NCI-H460 (cell line): ENCODE measurements at places on chromosomes 13 and 19. TPM values are rescaled to one million over a fixed set of nuclear protein-coding genes. Genes with fewer than 3 reads are reported as not detected.

The CASP14 gene
- not detected in 2 replicates for total RNA-seq

The PNMA8C gene
- not detected in 2 replicates for total RNA-seq

The GRK1 gene
- not detected in 2 replicates for total RNA-seq

The FLT1 gene
- not detected in 2 replicates for total RNA-seq

The MAB21L1 gene
- not detected in 2 replicates for total RNA-seq

The FUT2 gene
- total RNA-seq: not detected in 2 replicates

The FXYD1 gene
- total RNA-seq: not detected in 2 replicates

The KCNN4 gene
- total RNA-seq: 22.9 and 23.5 TPM in 2 replicates

The ZNF585A gene
- total RNA-seq: 28.3 and 29.5 TPM in 2 replicates

The ZNF71 gene
- total RNA-seq: 4.5 and 5.0 TPM in 2 replicates

The APC2 gene
- 0.02 TPM in 1 of 2 replicates, not detected in the other for total RNA-seq

The GIPC3 gene
- total RNA-seq: 0.25 and 0.29 TPM in 2 replicates

The SIGLEC6 gene
- not detected in 2 replicates for total RNA-seq

The C1QTNF9B gene
- not detected in 2 replicates for total RNA-seq

The ZNF221 gene
- 2.0 and 2.8 TPM in 2 replicates for total RNA-seq

The ZNF470 gene
- 1.8 and 2.0 TPM in 2 replicates for total RNA-seq

The SMAD9 gene
- total RNA-seq: 1.2 TPM in 2 replicates

The ONECUT3 gene
- total RNA-seq: not detected in 2 replicates

The ZNF568 gene
- 6.9 and 7.4 TPM in 2 replicates for total RNA-seq

The FGF21 gene
- not detected in 2 replicates for total RNA-seq

The USF2 gene
- 42.8 and 43.9 TPM in 2 replicates for total RNA-seq

The SLITRK6 gene
- 0.32 and 0.94 TPM in 2 replicates for total RNA-seq

The SLC8A2 gene
- total RNA-seq: not detected in 2 replicates

The LGI4 gene
- total RNA-seq: 0.12 TPM in 1 of 2 replicates, not detected in the other
